8988T (cell line): ENCODE measurements at places on chromosomes 5 and 9.

DNA sequence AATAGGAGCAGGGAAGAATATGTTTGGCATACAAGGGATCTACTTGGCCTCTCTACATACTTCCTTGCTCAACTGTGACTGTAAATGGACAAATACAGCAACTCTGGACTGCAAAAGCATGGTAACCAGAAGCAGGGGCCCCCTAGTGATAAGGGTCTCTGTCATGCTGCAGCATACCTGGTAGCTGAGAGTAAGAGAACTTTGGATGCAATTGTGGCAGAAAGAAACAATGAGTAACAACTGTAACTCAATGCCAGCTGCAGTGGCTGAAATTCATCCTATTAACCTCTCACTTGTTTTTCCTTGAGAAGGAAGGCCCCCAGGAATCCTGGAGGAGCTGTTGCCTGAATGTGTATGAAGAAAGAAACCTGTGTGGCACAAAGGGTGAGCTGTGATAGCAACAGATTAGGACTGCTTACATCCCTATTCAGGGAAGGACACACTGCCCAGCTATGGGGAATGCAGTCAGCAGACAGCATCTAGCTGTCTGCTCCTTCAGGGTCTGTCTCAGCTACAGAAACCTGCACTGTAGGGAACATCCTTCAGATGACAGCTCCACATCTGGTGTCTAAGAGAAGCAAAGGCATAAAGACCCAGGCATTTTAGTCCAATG is 468.1 kb upstream of the ACTBL2 start:
- DNase-seq, result no peak

DNA sequence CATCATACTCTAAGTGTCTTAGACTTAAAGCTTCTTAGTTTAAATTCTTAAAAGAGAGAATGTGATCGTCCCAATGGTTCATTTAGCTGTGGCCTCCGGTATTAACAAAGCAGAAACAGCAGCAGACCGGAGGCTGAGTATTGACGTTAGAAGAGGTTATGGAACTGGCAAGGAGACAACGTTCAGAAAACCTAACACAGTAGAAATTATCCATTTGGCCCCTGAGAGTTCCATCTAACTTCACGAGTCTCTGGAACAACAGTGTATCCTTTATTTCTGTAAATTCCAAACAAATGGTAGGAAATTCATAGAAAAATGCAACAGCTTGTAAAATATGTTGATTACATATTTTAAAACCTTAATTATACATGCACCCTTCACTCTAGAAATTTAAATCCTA is 107.3 kb upstream of the PTGER4 start:
- DNase-seq, result no peak

GRCh38 chr5:158847772-158848171 is 251.9 kb downstream of the EBF1 start:
- DNase-seq, result no peak

- no peak for DNase-seq
Observed at GRCh38 chr5:84191281-84191680, 193.4 kb downstream of the EDIL3 start.

DNA sequence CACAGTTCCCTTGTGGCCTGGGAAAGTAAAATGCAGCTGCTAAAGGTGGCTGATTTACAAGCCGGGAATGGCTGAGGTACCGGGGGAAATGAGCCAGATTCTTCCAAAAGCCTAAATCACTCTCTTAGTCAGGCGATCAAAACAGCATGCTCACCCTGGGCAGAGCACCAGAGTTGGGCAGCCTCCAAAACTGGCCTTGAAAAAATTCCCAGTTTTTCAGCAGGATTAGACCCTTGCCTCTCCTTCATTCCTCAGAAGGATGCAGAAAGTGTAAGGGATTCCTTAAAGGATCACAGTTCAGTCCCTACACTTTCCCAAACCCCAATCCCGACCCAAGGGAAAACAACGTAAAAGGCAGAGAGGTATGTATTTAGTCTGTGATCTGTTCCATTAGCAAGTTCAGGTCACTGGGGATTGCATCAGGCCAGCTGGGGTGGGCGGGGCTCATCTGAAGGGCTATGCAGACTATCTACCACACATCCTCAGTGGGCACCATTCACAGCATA is 16.9 kb downstream of the TMEM174 start:
- DNase-seq, result no peak

DNA sequence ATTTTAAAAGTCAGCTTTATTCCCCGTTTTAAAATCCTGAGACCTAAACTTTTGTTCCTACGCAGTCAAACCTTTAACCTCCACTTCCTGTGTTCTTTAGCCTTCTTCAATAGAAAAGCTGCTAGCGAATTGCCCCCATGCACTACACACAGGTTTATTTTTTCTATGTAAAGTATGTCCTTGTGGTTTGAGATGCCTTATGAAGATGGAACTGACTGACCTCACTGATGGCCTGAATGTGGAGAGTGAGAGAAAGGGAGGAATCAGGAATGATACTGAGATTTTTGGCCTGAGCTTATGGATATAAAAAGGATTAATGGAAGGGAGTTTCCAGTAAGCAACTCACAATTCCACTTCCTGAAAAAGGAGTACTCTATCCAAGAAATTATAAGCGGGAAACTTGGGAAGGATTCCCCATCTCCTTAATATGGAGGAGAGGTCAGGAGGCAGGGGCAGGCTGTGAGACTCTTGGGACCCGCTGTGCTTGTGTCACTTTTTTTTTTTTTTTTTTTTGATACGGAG is 89.5 kb downstream of the UGCG start:
- DNase-seq, result no peak

- DNase-seq, result no peak
Observed at GRCh38 chr9:91276513-91276912, 85.2 kb downstream of the AUH start.

DNA sequence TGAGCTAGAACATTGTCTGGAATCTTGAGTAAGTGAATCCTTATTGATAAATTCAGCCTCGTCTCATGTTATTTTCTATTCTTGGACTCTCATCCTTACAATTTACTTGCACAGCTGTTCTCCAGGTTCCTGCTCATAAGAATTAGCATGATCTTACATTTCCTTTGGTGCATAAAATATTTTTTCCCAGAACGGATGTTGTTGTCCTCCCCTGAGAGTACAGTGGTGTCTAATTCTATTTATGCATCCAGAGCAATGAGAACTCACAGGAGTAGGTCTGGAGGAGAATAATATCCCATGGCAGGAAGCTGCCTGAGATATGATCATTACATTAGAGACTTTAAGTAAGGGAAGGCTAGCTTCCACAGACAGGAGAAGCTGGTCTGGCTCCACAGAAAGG is 178.4 kb upstream of the MAST4 start:
- no peak for DNase-seq

- DNase-seq, result no peak
Observed at GRCh38 chr9:110626101-110626829, 42.3 kb upstream of the MUSK start.

GRCh38 chr5:33048315-33048714 is 337.2 kb downstream of the NPR3 start:
- DNase-seq, result no peak

GRCh38 chr9:70814597-70814996 is 306.8 kb downstream of the TRPM3 start:
- no peak for DNase-seq

DNA sequence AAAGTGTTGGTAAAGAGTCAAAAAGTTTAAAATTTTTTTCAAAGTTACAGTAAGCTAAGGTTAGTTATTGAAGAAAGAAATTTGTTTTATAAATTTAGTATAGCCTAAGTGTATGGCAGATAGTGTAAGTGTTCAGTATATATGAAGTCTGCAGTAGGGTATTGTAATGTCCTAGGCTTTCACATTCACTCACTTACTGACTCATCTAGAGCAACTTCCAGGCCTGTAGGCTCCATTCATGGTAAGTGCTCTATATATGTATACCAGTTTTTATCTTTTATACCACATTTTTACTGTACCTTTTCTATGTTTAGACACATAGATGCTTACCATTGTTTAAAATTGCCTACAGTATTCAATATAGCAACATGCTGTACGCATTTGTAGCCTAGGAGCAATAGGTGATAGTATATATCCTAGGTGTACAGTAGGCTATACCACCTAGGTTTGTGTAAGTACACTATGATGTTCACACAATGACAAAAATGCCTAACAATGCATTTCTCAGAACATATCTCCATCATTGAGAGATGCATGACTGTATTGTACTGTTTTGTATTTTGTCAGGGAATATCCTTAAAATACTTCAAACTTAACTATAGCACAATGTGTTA is 38.5 kb downstream of the CYSTM1 start:
- DNase-seq, result no peak

DNA sequence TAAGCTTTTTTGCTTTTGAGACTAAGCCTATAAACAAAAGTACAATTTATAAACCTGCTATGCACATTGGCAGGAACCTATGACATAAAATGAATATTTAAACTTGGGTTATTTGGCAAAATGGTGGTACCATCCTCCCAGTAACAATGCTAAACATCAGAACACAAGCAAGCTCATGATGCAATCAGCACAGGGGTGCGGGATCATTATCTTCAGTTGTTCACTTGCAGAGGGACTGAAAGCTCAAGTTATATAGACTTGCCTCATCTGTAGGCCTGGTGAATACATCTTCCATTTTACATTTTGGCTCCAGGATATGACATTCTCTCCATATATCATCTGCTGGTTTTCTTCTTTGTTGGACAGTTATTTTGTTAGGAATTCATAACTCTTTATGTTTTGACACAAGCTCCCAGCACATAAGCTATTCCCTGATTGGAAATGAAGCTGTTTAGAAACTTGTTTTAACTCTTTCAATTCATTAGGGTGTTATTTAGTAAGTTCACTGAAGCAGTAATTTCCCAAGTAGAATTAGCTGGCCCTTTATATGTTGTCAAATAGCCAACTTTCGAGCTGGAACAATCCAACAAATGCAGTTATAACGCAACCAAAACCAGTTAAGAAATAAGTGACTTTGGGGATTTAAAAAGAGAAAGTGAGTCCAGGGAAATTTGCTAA is 124.7 kb upstream of the LIFR start:
- DNase-seq, result no peak

DNA sequence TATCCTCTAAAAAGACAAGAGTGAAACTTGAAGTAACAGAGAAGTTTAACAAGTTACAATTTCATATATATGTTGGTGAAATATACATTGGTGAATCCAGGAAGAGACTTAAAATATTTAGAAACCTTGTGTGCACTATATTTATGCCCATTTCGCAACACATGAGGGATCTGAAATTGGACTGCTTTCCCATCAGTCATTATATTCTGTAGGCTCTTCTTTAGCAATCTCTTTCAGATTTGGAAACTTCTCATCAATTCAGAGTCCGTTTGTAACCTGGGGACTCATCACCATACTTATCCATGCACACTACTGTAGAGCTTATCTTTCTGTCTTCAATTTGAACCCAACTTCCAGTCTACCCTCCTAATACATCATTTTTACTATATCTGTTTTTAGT is 2.1 kb downstream of the ITGA1 start:
- DNase-seq, result no peak

- no peak for DNase-seq
Observed at GRCh38 chr9:121171236-121171635, 30.4 kb downstream of the RAB14 start.

GRCh38 chr5:134006115-134006514 is 1.3 kb upstream of the VDAC1 start:
- no peak for DNase-seq

- DNase-seq, result no peak
Observed at GRCh38 chr5:62588668-62589067, 10.0 kb downstream of the LRRC70 start.

GRCh38 chr5:121152411-121152810 is 688.3 kb downstream of the PRR16 start:
- no peak for DNase-seq

GRCh38 chr5:168420461-168420860 is 65.8 kb upstream of the RARS1 start:
- DNase-seq, result no peak
